Stimulated activated CD4-positive, alpha-beta T cell treated with anti-CD3 and anti-CD28 coated beads, Interleukin-4, amount 100 ng/mL, for 24 hours (primary cell): ENCODE measurements at places on chromosomes 1 and 21.
A peak's percentile ranks its signal among the peaks of the same experiment; 100 is the strongest.

DNA sequence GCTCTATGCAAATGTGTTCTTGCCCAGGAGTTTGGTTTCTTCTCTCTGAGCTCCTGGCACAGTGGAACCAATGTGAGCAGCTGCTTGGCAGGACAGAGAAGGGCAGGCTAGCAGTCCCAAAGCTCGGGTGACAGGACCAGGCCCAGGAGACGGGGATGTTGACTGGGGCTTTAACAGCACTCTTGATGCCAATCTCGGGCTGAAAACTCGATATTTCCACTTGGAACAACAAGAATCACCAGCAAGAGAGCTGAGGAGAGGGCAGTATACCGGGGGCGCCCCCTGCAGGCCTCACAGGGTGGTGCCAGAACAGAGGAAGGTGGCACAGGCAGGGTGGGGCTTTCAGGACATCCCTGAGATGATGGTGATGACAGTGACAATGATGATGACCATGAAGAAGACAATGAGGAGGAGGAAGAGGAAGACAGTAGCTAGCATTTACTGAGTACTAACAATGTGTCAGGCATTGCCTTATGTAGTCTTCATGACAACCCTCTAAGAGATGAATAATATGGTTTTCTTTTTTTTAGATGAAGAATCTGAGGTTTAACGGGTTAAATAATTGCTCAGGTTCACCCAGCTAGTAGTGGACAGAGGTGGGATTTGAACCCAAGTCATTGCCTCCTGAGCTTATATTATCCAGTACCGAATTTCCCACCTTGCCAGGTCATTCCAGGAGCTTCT is 2.7 kb upstream of the KCNJ9 start:
- DNase-seq = peak; percentile 60

GRCh38 chr1:223022641-223023473 is 120.2 kb downstream of the TLR5 start:
- DNase-seq = no peak

- peak; percentile 63 for DNase-seq
Observed at GRCh38 chr1:9652379-9653209, 1.1 kb downstream of the PIK3CD start.

GRCh38 chr1:9312168-9312720 is 19.6 kb downstream of the SPSB1 start:
- no peak for DNase-seq

- DNase-seq = no peak
Observed at GRCh38 chr1:204473400-204473965, 21.1 kb downstream of the PIK3C2B start.

- DNase-seq = no peak
Observed at GRCh38 chr1:46342084-46342656, 1.6 kb downstream of the NSUN4 start.

DNA sequence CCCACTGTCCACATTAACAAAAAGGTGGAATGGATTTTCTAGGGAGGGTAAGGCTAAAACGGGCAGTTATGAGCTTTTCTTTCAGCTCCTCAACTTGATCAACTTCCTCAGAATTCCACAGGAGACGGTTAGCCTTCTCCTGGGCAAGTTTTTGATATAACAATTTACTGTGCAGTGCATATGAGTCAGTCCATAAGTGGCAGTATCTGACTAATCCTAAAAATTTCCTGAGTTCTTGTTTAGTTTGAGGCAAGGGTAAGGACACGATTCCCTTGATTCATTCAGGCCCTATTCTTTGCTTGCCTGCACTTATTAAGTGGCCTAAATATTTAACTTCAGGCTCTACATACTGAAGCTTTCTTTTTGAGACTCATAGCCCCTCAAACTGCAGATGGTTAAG is 6.2 kb upstream of the AADACL3 start:
- DNase-seq = no peak

- DNase-seq = no peak
Observed at GRCh38 chr21:45522381-45522780, 19.9 kb downstream of the SLC19A1 start.

DNA sequence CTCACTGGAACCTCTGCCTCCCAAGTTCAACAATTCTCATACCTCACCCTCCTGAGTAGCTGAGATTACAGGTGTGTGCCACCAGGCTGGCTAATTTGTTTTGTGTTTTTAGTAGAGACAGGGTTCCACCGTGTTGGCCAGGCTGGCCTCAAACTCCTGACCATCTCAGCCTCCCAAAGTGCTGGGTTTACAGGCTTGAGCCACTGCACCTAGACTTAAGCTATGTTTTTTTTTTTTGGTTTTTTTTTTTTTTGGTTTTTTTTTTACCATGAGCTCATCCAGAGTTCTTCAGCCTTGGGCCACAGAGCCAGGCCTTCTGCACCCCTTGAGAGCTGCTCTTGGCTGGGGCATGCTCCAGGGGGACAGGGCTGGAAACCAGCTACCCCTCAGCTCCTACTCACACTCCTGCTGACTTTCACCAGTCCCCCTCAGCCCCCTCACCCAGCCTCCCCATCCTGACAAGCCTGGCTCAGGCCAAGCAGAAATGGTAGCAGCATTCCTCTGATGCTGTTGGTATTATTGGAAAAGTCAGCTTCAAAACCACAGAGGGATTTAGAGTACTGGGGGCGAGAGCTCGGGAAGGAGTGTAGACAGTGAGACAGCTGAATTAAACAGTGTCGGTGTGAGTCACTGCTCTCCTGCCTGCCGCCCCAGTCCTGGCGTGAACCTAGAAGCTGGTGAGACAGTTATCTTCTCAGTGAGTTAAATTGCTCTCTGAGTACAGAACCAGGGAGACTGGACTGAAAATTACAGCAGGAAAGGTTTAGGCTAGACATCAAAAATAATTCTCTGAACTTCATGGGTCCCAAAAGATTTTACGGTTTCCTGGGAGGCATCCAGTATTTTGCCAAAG is 63.7 kb downstream of the NAV1 start:
- no peak for DNase-seq

- DNase-seq = no peak
Observed at GRCh38 chr1:247857069-247857984, at the start of gene TRIM58. Gene TRIM58, plus strand, starts transcription at chr1:247857187. Its CDS starts 60 bp downstream, at chr1:247857247.

DNA sequence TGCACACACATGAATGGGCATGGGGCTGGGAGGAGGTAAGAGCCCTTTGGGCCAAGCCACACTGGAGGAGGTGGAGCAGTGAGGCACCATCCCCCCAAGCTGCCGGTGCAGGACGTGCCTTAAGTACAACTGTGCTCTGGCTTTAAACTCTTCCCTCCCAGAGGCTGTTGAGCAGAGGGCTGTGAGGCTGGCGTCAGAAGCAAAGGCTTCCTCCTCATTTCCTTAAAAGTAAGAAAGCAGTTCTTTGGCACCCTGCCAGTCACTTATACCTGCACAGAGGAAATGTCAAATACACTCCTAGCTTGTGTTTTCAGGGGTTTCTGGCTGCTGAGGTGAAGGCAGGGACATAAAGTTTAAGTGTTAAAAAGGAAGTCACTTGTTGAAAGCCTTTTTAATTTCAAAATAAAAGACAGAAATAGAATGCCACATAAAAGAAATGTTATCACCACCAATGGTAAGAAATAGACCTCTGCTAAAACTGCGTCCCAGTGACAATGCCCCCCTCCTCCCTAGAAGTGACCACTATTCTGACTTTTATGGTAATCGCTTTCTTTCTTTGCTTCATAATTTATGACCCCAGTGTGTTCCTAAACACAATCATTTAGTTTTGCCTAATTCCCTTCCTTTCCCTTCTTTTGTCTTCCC is 33.0 kb downstream of the LAMC2 start:
- peak; percentile 14 for DNase-seq

- DNase-seq = no peak
Observed at GRCh38 chr1:195898924-195899323, 709.3 kb downstream of the KCNT2 start.

GRCh38 chr1:36455386-36455785 is 5.1 kb upstream of the OSCP1 start:
- DNase-seq = no peak

- DNase-seq = no peak
Observed at GRCh38 chr1:226985839-226986463, 45.9 kb downstream of the COQ8A start.

DNA sequence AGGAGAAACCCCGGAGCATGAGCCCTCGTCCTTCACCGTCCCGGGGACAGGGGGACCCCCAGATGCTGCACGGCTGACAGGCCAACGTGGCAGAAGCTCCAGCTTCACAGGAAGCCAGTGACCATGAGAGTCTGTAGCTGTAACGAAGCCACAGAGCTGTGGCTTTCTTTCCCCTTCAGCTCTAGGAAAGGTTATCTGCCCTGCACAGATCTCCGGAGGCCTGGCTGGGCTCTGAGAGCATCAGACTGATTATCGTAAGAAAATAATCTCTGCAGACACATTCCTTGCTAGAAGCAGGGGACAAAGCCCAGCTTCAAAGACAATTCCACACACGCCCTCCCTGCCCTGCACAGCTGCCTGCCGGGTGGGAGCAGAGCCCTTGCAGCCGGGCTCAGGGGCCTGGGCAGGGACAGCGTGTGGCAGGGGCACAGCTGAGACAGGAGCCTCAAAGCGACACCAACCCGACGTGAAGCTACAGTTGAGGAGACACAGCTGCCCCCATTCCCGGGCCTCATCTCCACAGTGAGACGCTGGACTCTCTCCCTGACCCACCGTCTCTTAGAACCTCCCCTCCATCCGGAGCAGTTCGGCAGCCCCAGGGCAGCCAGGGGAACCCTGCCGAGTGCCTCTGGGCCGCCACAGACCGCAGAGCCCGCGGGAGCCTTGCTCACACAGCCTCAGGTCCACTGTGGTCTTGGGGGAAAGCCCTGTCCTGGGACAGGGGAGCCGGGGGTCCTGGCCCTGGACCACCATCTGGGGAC is 30.6 kb downstream of the POFUT2 start:
- no peak for DNase-seq

DNA sequence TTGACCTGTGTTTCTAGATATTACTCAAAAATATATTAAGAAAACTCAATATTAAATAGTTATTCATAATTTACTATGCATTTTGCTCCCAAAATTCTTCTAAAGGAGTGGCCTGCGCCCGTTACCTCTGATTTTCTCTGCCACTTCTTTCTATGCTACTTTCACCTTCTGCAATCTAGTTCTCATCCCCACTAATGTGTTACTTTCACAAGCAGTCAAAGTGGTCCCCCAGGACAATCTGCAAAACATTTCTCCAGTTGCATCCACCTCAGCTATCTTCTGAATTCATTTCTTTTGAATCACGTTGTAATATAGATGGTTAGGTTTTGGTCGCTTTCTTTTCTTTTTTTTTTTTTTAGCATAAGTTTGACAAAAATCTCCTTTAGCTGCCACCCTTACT is 13.4 kb downstream of the INSL5 start:
- DNase-seq = no peak

DNA sequence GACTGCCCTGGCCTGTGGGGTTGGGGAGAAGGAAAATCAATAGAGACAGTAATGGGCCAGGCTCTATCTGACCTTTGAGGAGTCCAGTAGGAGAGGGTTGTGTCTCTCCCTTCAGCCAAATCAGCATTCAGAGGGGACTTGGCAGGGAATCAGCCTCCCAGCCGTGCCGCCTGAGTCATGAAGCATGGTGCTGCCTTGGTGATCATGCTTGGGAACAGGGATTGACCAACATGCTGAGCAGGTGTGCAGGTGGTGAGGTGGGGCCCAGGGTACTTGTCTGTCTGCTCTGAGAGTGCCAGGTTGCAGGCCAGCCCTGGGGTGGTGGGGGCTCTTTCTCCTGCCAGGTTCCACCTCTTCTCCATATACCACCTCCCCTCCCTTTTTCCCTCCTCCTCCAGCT is 58.9 kb upstream of the TLR5 start:
- DNase-seq = no peak

- no peak for DNase-seq
Observed at GRCh38 chr1:60134716-60135115, 61.1 kb upstream of the C1orf87 start.

DNA sequence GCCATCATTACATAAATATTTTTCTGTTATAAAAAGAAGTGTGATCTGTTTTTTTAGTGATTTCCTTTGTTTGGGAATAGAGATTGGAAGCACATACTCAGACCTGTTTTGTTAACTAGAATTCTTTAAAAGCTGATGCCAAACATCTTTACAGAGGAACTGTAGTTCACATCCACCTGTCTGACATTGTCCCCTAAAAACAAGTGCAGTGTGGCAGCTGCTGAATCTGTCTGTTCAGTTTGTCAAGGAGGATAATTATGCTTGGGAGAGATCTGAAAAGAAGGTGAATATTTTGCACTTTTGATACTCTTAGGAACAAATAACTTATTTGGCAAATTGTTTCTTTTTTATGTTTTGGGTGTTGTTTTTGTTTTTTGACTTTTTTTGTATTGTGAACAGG is 13.6 kb downstream of the AGMAT start:
- no peak for DNase-seq

- no peak for DNase-seq
Observed at GRCh38 chr1:86200901-86201300, 44.3 kb upstream of the COL24A1 start.
